AG04449 (cell line): ENCODE measurements at places on chromosomes 12 and 14.
A peak's percentile ranks its signal among the peaks of the same experiment; 100 is the strongest.

- DNase-seq = no peak
Observed at GRCh38 chr14:99716850-99717681, 33.0 kb downstream of the CYP46A1 start.

GRCh38 chr12:102954134-102954533 lies 3.3 kb upstream of the ASCL1 start:
- no peak for DNase-seq

GRCh38 chr12:117680312-117680711 lies 288.5 kb downstream of the KSR2 start:
- no peak for DNase-seq

GRCh38 chr12:120532701-120533238 lies 1.4 kb upstream of the RNF10 start:
- DNase-seq = no peak

- peak; percentile 72 for DNase-seq
Observed at GRCh38 chr14:58747181-58747580, 109.4 kb downstream of the DACT1 start.

- DNase-seq = no peak
Observed at GRCh38 chr12:51244269-51244668, 5.6 kb downstream of the DAZAP2 start.

GRCh38 chr12:16608946-16609539 lies 3.1 kb upstream of the LMO3 start:
- DNase-seq = no peak

DNA sequence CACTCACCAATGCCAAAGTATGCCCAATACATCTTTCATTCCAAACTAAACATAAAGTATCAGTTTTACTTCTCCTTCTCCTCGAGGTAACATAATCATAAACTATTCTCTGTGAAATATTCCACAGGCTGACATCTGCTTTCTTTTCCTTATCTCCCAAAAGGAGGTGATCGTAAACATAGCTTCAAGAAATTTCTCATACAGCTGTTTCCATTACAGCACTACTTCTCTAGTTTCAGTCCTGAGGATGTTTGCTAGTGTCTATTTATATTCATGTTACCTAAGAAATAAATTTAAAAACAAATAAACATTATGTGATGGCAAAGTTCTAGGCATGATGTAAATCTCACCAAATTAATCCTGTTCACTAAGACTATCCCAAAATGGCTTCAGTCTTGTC lies 90.1 kb upstream of the CPSF6 start:
- DNase-seq = no peak

DNA sequence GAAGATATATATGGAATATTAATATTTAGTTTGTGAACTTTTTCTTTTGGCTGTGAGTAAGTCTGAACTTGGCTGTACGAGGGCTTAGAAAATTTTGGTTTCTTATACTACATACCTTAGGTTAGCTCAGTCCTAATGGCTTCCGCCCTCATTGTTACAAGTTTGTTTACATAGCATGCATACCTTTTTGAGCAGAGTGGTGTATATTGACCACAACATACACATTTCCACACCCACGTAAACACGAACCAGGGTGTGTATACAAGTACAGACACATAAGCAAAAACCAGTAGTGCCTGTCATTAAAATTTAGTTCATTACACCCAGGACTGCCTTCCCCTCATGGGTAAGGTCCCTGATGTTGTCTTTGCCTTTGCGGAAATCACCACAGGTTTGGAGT lies 230.2 kb upstream of the RGS6 start:
- DNase-seq = no peak

DNA sequence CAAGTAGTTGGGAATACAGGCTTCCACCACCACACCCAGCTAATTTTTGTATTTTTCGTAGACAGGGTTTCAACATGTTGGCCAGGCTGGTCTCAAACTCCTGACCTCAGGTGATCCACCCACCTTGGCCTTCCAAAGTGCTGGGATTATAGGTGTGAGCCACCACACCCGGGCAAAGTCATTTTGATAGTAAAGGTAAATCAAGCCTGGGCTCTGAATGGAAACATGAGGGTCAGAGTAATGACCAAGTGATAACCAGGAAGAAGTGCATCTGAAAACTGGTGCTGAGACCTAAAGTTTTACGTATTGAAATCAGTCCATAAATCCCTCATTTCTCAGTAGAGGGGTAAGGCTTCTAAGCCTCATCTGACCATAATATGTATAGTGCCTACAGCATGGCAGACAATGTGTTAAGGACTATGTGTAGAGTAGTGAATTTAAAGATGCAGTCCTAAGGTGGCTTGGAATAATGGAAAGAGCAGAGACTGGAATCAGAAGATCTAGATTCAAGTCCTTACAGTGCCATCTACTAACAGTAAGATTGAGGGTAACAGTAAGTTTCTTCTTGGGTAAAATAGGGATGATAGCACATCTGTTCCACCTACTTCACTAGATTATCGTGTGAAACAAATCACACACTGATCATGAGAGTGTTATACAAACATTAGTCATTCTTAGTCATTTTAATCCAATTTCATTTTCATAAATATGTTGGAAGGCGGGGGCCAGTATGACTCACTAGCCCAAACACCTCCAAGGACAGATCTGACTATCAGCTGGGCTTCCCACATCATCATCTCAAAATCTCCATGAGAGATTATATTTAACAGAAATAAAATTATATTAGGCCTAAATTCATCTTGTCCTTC lies 11.2 kb downstream of the MAP4K5 start:
- peak; percentile 54 for DNase-seq

GRCh38 chr14:55361190-55361589 lies 50.4 kb downstream of the ATG14 start:
- no peak for DNase-seq

DNA sequence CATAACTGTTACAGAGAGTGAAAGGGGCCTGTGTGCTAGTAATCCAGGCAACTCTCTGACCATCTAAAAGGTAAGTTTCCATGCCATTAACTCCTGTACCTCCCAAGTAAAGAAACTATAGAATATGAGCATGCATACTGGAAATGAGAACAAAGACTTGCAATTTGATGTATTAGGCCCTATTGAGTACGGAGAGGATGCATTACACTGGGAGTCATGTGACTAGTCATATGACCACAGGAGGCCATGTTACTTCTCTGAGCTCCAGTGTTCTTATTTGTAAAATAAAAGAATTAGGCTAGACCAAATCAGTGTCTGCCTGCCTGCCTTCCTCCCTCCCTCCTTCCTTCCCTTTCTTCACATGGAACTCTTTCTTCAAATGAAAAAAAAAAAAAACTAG lies 440.1 kb upstream of the CCDC196 start:
- no peak for DNase-seq

DNA sequence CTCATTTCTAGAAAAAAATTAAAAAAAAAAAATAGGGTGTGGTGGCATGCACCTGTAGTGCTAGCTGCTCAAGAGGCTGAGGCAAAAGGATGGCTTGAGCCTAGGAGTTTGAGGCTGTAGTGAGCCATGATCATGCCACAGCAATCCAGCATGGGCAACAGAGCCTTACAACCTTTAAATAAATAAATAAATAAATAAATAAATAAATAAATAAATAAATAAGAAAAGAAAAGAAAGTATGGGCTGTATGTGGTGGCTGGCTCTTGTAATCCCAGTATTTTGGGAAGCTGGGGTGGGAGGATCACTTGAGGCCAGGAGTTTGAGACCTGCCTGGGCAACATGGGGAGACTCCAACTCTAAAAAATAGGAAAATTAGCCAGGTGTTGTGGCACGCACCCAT lies 308.2 kb downstream of the ACSS3 start:
- DNase-seq = no peak

- no peak for DNase-seq
Observed at GRCh38 chr12:76628745-76629144, 69.2 kb upstream of the OSBPL8 start.

- no peak for DNase-seq
Observed at GRCh38 chr12:13383379-13383778, 186.9 kb downstream of the EMP1 start.

DNA sequence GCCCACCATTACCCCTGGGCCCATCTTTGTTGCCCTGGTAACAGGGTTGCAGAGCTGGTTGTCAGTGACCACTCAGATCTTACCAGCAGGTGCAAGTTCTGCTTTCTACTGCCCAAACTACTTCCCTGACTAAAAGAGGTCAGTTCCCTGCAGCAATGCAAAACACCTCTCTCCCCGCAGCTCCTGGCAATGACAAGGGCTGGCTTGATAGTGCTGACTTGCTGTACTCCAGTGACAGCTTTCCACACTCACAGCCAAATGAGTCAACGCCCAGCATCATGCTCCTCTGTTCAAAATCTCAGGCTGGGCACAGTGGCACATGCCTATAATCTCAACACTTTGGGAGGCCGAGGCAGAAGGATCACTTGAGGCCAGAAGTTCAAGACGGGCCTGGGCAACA lies 90.6 kb downstream of the CIT start:
- no peak for DNase-seq

GRCh38 chr12:22480016-22480415 lies 64.3 kb downstream of the C2CD5 start:
- DNase-seq = no peak

GRCh38 chr14:53845813-53846693 lies 110.6 kb downstream of the BMP4 start:
- DNase-seq = no peak

GRCh38 chr14:101010835-101011234 lies 107.3 kb upstream of the RTL1 start:
- no peak for DNase-seq

GRCh38 chr14:64212666-64213065 lies 81.5 kb downstream of the ESR2 start:
- no peak for DNase-seq

DNA sequence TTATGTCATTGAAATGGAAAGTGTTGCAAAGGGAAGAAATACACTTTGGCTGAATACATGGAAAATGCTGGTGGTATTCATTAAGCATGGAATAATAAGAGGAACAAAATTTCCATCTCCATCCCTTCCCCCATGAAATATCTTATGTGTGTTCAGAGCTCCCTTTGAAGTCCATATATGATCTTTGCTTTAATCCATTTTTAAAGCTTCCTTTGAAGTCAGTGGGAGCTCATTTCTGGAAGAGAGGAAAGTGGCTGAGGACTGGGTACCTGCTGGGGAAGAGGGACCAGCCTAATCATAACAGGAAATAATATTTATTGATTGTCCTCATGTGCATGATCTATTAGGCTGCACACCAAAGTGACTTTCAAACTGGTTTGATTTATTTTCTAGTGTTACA lies 49.2 kb downstream of the AKAP6 start:
- no peak for DNase-seq

- no peak for DNase-seq
Observed at GRCh38 chr12:30877105-30877875, 49.3 kb upstream of the TSPAN11 start.

DNA sequence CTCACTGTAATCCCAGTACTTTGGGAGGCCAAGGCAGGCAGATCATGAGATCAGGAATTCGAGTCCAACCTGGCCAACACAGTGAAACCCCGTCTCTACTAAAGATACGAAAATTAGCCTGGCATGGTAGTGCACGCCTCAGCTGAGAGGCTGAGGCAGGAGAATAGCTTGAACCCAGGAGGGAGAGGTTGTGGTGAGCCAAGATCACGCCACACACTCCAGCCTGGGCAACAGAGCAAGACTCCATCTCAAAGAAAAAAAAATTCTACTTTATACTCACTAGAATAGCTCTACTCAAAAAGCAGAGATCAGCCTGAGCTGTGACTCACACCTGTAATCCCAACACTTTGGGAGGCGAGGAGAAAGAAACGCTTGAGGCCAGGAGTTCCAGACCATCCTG lies 17.1 kb downstream of the NUMB start:
- DNase-seq = no peak

GRCh38 chr12:75354011-75354410 lies 19.5 kb downstream of the GLIPR1L1 start:
- DNase-seq = no peak

- DNase-seq = no peak
Observed at GRCh38 chr14:81028461-81028860, 73.0 kb downstream of the TSHR start.

DNA sequence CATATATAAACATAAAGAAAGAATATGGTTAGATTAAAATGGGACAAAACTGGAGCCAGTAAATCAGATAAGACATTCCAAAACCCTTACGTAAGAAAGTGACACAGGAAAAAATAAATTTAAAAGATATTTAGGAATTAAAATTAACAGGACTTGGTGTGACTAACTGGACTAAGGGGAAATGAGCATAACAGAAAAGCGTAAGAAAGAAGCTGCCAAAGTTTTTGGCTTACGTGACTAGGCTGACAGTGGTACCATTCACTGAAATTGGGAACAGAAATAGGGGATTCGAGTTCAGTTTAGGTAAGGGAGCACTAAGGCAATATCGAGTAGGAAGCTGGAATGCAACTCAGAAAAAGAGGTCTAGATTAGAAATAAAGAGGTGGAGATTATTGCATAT lies 7.8 kb downstream of the CDK17 start:
- no peak for DNase-seq

DNA sequence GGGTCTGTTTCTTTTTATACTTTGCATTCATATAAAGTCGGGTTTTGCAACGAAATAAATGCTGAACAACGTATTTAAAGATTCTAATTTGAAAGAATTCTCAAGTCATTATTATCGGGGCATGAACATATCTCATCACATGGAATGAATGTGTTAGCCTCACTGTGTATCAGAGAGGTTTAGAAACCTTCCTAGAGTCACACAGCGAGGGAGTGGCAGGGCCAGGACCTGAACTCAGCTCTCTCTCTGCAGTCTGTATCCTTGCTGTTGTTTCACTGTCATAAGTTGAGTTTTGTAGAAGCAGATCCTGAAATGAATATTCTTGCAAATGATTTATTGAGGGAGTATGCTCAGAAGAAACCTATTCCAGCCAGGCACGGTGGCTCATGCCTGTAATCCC lies 209.2 kb upstream of the NOS1 start:
- no peak for DNase-seq
